ENCODE measurements at places on chromosomes 6 and 20.
A peak's percentile ranks its signal among the peaks of the same experiment; 100 is the strongest.

DNA sequence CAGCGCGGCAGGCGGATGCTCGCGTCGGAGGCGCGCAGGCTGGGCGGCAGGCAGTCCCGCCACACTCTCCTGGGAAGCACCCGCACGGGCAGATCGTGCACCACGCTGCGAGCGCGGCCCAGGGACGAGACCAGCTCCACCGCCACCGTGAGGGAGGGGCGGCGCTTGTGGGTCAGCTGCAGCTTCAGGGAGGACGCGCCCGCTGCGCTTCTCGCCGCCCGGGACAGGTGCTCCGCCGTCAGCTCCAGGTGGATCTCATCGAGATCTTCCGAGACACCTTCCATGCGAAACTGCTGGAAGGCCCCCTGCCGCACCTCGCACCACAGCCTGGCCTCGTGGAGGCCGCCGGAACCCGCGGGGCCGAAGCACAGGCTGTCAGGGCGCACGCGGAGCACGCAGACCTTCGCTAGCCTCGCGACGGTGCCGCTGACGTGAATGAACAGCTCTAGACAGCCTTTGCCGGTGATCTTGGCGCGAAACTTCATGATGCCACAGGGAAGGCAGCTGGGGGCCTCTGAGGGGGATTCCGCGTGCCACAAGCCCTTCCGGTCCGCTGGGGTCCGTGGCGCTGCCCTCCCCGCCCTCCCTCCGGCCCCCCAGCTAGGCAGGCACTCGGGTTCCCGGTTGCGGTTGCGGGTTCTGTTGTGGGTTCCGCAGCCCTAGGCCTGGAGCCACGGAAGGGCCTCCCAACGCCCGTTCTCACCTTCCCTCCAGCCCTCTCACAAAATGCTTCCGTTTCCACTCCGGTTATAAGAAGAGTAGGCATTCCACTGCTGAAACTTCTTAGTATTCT, at the start of gene HUS1B:
Gene HUS1B (minus strand): TSS at position 641 of the 793 bp plus-strand sequence. CDS start 156 bp downstream, at position 485.
- DNase-seq: no peak

DNA sequence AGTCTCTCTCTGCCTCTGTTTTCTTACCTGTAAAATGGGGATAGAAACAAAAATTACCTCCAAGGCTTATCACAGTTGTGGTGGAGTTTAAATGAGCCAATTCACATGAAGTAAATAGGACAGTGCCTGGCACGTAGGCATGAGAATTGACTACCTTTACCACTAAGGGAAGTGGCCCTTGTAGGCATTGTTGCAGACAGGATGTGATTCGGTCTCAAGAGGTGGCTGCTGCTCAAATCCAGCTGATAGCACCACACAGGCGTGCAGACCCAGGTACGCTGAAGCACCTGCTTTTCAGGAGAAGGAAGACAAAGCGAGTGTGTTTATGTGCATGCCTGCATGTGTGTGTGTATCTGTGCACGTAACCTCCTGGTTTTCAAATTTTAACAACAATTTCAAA, 108.6 kb downstream of the EYA2 start:
- no peak for DNase-seq

- no peak for DNase-seq
Observed at GRCh38 chr6:43853066-43853650, 83.1 kb downstream of the VEGFA start.

GRCh38 chr20:7516621-7517111, 423.6 kb downstream of the HAO1 start:
- no peak for DNase-seq

DNA sequence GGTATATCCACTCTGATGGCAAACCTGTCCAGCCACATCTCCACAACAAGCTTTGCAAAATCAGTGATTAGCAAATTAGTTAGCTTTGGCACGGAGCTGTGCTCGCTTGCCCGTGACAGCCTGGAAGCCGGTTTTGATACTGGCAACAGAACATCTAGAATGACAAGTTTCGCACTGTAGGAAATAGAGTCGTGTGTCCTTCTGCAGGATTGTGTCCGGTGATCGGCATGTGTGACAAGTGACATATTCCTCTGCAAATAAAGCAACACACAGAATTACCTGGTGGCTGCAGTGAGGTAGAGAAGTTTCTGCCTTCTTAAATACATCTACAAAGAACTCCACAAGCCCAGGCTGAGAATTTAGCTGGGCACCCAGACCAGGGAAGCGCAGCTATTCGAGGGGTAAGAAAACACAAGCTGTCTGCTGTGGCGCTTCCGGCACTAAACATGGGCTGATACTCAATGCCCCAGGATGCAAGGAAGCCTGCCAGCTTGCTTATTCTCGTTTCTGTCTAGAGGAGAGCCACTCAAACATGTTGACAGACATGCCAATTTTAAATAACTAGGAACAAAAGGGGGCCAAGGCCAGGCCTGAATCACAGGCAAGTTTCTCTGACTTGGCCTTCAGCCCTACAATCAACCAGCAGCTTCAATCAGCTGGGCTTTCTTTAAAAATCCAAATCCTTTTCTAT, 22.2 kb downstream of the EIF2S2 start:
- DNase-seq: no peak

DNA sequence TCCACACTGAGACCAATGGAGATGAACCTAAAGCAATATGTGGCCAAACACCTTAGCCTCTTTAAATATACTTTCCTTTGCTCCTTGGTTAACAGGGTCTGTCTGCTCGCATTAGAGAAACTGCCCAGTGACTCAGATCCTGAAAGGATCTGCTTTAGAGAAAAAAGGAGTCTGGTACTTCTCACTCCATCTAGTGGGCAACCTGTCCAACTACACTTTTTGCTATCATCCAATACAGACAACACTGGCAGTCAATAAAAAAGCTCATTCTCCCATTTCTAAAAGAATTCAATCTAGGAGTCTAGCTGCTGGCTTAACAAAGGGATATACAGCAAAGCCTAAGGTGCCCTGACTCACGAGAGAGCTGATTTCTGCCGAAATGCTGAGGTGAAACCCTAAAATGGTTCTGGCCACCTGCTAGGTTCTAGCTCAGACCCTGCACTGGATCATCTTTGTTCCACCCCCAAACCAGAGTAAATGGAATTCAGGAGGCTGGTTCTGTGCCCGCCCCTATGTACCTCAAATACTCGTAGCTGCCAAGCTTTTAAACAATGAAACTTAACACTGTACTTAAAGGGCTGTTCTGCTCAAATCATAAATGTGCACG, 11.5 kb downstream of the GNL1 start:
- DNase-seq: peak; percentile 54

DNA sequence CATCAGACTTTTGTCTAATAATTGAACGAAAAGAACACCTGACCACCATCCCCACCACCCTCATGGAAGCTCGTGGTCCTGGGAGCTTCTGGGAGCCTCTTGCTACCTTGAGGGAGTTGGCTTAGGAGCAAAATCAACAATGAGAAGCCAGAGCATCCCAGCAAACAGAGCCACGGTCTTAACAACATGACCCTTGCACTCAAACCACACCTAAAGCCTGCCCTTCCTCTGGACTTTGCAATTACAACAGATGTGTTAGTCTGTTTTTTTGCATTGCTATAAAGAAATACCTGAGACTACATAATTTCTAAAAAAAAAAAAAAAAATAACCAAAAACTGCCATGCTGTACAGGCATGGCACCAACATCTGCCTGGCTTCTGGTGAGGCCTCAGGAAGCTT, 9.5 kb upstream of the RBM24 start:
- no peak for DNase-seq

DNA sequence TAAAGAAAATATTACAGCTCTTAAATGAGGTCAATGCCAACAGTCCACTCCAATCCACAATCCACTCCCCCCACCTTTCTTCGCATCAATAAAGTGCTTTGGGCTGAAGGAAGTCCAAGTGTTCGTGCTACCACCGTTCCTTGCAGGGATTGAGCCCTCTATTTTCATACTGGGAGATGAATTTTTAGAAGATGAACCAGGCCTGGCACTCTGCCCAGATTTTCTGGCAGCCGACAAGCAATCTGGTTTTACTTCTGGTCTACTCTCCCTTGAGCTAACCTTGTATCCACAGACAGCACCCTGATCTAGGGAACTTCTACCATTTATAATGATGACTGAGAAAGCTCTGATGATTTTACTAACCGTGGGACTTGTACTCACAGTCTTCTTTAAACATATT, 72.3 kb downstream of the BTBD9 start:
- peak; percentile 30 for DNase-seq

DNA sequence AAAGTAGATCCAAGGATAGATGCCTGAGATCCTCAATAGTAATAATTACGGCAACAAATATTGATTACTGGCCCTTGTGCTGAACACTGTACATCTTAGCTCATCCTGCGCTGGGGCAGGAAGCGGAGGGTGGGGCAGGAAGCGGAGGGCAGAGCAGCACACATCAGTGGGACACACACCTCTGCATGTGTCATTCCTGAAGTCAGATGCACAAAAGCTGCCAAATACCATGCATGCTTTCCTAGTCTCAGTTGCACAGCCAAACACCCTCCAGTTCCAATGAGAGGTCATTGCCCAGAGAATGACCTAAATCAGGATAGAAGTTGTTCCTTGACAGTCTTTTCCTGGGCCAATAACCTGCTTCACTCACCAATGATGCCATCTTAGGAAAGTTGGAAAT, 74.4 kb upstream of the FOXC1 start:
- peak; percentile 52 for DNase-seq

DNA sequence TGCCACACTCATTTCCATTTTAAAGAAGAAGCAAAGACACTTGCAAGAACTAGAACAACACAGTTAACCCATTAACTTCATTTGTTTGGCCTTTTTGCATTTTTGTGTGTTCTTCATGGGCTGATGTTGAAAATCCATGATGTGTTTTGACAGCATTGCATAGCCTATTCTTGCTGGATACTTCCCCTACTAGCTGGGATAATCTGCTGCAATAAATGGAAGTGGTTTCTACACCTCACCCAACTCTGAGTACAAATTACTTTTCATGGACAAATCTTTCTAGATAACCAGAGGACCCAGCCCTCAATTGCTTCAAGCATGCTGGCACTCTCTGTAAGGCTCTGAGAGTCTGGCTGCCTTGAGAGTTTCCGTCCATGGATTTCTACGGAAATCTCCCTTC, 26.5 kb downstream of the CST9L start:
- DNase-seq: no peak

DNA sequence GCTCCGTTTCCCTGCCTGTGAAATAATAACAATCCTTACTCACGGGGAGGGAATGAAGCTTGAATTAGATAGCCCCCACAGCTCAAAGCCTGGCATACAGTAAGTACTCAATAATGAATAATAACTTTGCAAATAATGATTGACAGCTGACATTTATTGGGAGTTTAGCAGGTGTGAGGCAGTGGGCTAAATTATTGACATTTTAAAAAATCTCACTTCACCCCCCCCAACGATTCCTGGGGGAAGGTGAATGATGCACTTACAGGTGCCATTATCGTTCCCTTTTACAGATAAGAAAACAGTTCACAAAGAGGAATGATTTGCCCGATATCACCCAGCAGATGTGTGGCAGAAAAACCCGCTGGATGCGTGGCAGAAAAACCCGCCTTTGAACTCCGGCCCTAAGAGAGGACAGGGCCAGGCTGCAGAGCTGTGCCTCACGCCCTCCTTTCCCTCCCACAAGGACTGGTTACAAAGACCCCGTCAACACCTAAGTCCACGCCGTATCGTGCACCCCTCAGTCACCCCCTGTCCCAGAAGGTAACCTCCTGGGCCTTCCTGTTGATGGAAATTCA, 114.2 kb upstream of the PTPN1 start:
- no peak for DNase-seq

GRCh38 chr6:122704066-122704465, 75.5 kb upstream of the FABP7 start:
- no peak for DNase-seq

GRCh38 chr20:50187403-50188051, 3.1 kb upstream of the CEBPB start:
- DNase-seq: no peak

- no peak for DNase-seq
Observed at GRCh38 chr6:104630955-104631354, 228.8 kb downstream of the HACE1 start.

GRCh38 chr6:156826290-156826955, 49.2 kb downstream of the ARID1B start:
- DNase-seq: no peak

DNA sequence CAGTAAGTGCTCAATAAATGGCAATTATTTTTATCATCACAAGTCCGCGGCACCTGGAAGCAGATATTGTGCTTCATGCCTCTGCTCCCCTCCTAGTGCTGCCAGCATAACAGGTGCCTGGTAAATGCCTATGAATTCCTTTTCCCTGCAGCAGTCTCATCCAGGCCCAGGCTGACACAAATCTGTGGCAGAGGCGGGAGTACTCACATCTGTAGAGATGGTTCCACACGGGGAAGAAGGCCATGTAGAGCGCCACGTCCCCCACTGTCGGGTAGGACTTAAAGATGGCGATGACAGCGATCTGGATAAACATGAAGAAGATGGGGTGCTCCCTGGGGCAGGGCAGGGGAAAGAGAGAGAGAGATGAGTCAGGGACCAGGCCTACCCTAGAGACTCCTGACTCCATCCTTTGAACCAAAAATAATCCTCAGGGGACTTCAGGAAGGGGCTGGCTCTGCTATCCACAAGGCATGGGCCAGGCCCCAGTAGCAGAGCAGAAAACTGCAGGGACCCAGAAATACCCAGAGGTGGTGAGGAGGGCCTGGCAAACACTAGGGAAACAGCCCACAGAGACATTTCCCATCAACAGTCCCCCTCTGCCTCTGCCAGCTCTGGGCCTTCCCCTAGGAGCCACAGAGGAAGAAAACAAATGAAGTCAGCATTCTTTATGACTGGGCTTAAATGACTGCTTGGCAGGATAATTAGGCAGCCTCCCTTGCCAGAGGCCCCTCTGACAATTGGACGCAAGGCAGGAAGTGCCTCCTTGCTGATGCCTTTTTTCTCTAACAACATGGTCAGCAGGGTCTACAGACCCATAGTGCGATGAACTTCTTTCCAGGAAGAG, 23.0 kb downstream of the MAP1LC3A start:
- DNase-seq: no peak

DNA sequence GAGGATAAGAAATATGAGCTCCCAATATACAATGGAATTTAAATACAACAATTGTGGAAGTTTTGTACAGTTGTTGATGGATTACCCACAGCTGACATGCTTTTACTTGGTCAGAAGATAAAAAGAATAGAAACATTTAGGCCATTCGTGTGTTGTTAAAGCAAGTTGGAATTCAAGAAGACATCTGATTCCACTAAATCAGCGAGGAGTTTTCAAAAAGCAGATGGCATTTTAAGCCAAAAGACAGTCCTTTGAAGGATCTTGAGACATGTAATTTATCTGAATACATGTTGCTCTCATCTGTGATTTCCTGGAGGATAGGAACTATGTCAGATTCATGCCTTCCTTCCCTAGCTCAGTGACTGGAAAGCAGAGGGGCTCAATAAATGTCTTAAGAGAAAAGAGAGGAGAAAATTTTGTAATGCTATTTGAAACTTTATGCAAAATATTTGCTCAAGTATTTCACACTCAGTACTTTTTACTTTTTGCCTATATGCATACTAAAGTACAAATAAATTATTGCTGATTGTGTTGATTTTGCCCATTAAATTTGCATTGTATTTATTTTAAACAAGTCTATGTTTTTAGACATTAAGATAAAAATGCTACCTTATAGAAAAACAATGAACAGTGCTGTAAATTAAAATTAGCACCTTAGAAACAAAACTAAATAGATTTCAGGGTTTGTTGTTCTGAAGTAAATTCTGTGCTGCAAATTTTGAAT, 733.8 kb upstream of the FLRT3 start:
- no peak for DNase-seq

GRCh38 chr20:51481341-51481914, 61.1 kb downstream of the NFATC2 start:
- DNase-seq: no peak
